H54 (cell line): ENCODE measurements at places on chromosomes 5 and 9.

DNA sequence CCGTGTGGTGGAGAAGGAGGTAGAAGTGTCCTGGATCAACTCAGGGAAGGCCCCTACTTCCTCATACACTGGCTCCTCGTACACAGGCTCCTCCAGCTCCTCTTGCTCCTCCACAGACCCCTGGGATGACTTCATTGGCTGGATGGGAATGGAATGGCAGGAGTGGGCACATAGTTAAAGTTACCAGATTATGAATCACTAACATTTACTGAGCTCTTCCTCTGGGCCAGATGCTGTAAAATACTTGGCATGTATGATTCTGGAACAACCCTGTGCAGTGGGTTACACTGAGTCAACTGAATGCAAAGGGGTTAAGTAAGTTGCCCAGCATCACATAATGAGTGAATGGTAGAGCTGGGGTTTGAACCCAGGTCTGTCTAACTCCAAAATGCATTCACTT is 3.1 kb upstream of the FCHSD1 start:
- peak; percentile 56 for DNase-seq

DNA sequence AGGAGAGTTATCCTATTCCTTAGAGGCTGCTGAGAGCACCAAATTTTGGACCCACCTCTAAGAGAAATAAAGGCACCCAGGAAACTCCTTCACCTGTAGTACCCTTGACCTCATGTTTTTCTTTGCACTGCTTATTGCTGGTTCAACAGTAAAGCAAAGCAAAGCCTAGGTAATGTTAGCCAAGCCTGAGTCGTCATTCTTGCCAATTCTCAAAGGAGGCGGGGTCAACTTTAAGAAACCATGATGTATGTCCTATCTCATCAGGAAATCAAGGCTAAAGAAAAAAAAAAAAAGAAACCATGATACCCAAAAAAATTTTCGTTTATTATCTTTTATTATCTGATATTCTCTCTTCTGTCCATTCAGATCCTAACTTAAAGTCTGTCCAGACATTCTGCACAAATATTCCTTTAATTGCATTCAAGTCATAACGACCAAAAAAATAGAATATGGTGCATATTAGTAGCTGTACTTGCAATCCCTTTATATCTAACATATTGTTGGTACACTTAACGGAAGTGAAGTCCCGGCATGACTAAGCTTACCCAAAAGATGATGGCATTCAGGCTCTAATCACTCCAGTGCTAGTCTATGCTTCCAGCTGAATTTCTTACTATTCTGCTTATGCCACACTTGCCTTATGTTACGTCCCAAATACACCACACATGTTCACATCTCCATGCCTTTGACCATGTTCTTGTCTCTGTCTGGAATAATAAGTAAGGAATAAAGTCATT is 1.8 kb downstream of the AUH start:
- DNase-seq: no peak

DNA sequence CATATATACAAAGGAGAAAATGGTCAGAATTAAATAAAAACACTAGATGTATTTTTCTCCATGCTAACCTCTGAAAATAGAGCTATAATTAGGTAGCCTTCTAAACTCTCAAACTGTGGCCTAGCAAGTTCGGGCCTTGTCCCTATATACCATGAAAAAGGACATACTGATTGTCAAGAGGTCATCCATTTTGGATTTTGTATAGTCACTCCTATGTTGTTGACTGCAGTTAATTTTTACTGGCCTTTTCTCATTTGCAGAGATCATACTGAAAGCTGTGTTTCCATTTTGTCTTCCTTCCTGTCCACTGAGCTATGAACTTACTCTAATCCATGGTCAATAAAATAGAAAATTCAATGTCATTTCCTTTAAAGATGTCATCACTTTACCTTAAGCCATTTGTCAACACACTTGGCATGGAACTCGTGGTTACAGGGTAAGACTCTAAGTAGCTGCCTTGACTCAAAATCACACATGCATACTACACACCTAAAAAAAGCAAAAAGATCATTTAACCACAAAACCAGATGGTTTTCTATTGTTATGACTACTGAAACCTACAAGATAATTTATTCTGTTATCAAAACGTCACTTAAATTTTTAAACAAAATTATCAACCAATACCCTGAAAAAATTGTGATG is 58.0 kb downstream of the RNF38 start:
- no peak for DNase-seq

DNA sequence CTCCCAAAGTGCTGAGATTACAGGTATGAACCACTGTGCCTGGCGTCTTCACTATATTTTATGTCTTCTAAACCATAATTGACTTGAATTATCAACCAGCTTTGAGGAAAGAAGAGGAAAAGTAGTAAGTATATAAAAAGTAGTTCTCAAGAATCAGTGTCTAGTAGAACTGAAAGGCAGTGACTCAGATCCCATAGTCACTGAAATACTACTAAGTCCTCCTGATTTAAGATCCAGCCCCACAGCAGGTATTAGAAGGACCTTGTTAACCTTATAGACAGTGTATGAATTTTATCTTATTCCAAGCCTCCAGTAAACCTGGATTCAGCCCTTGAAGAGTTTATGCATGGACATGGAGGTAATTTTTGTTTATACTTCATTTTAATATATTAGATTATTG is 31.5 kb downstream of the LNPEP start:
- peak; percentile 11 for DNase-seq

DNA sequence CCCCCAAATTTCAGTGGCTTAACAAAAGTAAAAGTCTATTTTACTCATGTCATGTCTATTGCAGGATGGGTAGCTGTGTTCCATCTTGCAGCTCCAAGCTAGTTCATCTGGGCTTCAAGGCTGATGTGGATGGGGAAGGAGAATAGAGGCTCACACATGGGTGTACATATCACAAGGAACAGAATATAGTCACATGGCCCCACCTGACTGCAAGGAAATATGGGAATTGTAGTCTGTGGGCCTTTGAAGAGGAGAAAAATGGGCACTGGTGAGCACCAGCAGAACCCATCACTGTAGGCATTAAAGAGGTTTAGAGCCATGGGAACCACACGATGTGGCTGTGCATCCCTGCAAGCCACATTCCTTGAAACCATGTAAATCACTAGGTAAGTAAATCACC is 17.9 kb upstream of the TRIO start:
- DNase-seq: no peak

DNA sequence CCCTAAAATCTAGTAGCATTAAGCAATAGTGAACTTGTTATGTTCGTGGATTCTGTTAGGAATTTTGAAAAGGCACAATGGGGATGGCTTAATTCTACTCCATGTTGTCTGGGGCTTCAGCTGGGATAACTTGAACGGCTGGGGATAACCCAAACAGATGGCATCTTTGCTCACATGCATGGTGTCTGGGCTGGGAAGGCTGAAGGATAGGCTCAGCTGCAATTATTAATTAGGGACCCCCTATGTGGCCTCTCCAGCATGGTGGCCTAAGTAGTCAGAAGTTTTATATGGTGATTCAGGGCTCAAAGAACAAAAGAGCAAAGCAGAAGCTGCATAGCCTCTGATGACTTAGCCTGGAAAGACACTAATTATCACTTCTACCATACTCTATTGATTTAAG is 551.1 kb downstream of the PSAT1 start:
- no peak for DNase-seq

GRCh38 chr9:5633243-5633642 is 4.3 kb downstream of the RIC1 start:
- no peak for DNase-seq

DNA sequence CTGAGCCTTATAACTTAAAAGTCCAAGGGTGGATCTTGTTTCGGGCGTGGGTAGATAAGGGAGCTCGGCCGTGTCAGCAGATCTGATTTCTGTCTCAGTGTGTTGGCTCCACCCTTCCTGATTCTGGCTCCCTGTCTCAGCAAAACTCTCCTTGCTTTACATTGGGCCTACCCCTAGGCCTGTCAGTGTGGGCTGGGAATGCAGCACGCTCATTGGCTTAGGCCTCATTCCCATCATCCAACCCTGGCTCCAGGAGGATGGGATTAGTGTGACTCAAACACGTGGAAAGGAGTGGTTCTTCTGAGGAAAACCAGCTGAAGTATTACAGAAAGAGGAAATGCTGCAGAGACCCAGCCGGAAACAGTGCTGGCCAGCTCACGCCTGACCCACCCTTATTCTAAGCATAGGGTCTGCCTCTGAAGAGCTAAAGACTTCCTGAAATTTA is 59.9 kb downstream of the ZFAND5 start:
- DNase-seq: peak; percentile 92

DNA sequence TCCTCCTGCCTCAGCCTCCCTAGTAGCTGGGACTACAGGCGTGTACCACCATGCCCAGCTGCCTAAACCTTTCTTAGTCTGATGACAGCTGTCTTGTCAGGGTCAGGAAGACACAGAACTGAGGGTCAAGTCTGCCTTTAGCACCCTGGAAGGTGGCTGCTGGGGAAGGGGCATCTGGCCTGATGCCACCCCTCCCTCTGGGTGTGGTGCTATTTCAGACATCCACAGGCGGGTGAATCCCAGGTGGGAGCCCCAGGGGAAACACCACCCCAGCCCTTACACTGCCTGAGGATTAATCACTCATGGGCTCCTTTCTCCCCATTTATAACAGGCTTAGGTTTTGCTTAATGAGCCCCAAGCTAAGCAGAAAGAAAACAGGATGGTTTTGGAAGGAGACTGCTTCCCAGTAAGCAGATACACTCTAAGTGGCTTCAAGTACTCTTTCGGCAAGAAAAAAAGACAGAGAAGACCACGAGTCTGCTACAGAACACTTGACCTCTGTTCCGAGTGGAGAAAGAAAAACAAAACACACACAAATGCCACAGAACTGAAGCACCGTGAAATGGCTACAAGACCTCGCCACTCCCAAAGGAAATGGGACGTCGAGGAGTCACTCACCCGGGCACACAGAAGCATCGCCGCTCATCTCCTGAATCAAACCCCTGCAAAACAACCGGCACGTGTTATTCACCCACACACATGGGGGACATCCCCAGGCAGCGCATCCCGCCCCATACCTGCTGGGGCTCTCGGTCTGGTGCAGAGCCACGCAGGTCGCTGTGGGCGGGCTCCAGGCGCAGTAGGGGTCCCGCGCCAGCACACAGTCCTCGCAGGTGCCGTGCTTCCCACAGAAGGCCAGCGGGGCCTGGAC is 62.4 kb downstream of the SECISBP2 start:
- DNase-seq: no peak

DNA sequence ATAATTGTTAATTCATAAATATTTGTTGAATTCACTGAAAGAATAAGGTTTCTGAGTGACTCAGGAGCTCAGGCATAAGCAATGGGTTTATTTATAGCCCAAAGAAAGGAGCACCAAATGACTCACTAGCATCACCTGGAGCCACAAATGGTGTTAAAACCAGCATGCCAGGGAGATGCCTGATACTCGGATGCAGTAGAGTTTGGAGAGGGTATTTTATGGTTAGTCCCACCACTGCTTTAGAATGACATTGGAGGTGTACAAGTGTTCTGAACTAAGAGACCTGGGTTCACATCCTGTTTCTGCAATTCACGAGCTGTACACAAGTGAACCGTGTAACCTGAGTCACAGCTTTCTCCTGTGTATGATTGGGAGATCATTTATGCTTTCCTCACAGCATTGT is 25.2 kb downstream of the CCL28 start:
- DNase-seq: no peak

- no peak for DNase-seq
Measured at GRCh38 chr5:1801967-1802295, 724 bp downstream of the NDUFS6 start.

- peak; percentile 64 for DNase-seq
Measured at GRCh38 chr9:70601000-70601951, 186.8 kb upstream of the KLF9 start.

DNA sequence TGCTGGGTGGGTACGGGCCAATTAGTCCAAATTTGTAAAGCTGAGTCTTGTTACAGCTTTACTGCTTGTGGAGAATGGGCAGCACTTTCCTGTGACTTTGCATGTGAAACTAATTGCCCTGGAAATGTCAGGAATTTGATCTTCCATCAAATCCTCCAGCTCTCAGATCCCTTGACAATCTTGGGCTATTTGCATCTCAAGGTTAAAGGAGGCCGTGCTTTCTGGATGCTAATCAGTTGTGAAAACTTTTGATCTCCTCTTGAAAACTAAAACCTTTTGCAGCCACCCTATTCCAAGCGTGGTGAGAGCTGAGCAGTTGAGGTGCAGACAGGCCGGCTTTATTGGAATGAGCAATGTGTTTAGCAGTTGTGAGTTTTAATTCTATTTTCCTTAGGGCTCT is 68.0 kb upstream of the CLINT1 start:
- DNase-seq: no peak

DNA sequence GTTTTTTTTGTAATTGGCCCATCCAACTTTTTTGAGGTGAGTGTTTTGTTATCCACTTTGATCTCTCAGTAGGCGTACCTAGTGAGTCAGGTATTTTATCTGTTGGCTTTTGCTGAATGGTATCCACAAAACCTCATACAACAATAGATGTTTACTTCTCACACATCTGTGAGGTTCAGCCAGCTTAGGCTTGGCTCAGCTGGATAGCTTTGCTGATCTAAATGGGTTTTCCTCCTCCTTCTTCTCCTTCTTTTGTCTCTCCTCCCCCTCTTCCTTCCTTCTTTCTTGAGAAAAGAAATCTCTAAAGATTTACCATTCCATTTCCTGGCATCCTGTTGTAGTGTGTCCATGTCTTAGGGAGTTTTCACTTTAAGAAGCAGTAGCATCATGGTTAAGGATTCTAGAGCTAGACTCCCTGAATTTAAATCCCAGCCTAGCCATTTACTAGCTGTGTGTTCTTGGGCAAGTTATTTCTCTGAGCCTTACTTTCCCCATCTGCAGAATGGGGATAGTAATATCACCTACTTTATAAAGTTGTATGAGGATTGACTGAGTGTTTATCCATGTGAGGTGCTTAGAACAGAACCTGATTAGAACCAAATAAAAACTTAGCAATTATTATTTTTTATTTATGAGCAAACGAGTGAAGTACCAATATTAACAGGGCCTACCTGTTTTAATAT is 126.3 kb downstream of the ARHGAP26 start:
- DNase-seq: no peak

- DNase-seq: no peak
Measured at GRCh38 chr5:67187006-67187715, 9.4 kb downstream of the CD180 start.

DNA sequence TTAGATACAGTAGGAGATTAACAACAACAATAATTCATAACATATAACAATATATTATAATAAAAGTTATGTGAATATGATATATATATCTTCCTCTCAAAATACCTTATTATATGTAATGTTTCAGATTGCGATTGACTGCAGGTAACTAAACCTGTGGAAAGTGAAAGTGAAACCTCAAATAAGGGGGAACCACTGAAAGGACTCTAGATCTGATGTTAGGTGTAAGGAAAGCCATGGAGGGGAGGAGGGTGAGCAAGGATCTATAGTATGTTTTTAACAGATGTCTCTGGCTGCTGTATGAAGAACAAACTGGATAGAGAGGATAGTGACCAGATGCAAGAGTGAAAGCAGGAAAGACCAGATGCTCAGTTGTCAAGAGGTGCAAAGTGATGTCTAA is 5.8 kb upstream of the FSTL4 start:
- no peak for DNase-seq
